ENCODE measurements at places on chromosomes 2 and 18.

- no peak for DNase-seq
These were observed 112.0 kb downstream of the QPCT start for GRCh38 chr2:37456479-37456878.

- DNase-seq: peak; percentile 38
These were observed 93.8 kb downstream of the NRP2 start for GRCh38 chr2:205776139-205776538.

DNA sequence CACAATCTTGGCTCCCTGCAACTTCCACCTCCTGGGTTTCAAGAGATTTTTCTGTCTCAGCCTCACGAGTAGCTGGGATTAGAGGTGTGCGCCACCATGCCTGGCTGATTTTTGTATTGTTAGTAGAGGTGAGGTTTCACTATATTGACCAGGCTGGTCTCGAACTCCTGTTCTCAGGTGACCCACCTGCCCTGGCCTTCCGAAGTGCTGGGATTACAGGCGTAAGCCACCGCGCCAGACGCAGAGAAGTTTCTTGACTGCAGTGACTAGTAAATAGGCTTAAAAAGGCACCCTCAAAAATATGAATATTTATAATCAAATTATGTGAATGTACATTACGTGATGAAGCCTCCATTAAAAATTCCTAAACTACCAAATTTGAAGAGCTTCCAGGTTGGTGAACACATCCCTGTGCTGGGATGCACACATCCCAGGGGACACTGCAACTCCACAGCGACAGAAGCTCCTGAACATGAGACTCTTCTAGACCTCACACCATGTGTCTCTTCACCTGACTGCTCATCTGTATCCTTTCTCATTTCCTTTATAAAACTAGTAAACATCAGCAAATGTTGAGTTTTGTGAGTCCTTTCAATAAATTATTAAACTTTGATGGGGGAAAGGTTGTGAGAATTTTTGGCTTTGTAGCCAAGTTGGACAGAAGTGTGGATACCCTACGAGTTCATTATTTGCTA, 203.3 kb upstream of the SPOPL start:
- DNase-seq: no peak

DNA sequence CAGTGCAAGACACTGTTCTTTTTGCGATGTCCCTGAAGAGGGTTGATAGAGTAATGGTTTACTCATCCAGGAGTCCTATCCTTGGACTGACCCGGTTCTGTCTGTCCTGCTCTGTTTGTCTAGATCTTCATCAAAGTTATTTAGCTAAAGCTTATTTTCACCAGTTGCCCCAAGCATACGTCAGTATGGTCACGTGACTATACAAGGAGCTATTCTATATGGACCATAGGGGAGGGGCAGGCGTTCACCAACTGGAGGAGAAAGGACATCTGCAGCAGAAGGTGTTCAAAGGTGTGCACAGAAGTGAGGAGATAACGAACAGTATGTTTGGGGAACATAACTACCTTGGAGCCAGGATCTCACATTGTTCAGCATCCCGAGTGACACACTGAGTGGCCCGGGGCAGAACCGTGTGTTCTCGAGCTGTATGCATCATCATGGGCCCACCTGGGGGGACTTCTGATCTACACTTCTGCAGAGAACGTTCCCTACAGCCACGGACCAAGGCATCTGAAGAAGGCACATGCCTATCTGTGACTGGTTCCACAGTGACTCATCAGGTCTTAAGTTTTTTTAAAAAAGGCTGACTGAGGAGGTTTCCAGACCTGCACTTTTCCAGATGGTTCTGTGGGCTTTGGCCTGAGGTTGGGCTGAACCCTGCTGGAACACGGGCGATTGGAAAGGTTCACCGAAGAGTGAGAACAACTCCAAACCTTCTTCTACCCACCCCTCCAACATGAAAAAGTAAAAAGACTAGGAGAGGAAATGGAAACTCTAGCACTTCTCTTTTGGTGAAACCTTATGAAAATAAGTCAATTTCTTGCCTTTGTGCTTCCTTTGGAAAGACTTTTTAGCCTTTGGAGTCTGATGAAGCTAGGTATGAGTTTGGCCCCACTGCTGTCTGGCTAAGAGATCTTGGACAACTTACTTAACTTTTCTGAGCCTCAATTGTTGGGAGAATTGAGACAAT, 68.6 kb upstream of the YWHAQ start:
- DNase-seq: no peak

DNA sequence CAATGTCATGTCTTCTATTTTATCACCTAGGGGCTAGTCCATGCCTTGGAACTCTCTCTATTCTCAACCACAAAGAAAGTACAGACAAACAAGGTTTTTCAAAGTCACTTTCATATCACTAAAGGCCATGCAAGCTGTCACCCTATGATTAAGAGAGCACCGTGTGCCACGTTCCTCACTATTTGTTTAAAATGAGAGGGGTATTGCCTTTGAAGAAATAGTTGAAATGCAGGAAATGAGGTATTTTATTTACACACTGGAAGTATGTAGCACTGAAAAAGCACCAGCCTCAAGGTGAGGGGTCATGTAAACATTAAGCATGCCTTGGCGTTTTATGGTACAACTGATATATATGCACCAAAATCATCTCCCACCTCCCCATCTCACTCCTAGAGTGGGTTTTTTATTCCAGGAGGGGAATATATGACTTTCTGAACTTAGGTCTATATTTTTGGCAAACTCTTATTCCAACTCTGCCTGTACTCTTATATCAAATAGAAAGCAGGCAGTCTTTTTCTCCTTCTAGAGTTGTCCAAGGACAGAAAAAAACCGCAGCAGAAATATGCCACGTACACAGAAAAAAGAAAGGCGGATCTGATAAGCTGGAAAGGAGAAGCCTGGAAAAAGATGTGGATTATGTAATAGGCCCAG, 53.5 kb downstream of the VSNL1 start:
- no peak for DNase-seq

- DNase-seq: no peak
These were observed 36.4 kb upstream of the FOSL2 start for GRCh38 chr2:28356095-28356911.

- DNase-seq: no peak
These were observed 124.3 kb downstream of the TMEM17 start for GRCh38 chr2:62381656-62382055.

DNA sequence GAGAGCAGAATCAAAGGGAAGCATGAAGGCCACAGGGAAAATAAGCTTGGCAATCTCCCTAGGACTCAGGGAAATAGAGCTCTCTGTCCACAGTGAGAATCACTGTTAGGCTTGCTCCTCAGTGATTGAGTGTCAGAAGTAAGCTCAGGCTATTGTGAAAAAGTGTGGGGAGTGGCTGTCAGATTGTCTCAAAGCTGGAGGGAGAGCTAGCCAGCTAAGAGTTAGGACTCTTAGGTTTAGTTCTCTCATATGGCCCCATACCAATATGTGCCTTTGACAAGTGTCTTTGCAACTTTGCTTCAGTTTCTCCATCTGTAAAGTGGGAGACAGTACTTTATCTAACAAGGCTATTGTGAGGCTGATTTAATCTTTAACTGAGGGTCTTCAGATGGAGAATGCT, 17.2 kb downstream of the EIF4E2 start:
- no peak for DNase-seq

- no peak for DNase-seq
These were observed 67.0 kb downstream of the LBH start for GRCh38 chr2:30298302-30298701.

DNA sequence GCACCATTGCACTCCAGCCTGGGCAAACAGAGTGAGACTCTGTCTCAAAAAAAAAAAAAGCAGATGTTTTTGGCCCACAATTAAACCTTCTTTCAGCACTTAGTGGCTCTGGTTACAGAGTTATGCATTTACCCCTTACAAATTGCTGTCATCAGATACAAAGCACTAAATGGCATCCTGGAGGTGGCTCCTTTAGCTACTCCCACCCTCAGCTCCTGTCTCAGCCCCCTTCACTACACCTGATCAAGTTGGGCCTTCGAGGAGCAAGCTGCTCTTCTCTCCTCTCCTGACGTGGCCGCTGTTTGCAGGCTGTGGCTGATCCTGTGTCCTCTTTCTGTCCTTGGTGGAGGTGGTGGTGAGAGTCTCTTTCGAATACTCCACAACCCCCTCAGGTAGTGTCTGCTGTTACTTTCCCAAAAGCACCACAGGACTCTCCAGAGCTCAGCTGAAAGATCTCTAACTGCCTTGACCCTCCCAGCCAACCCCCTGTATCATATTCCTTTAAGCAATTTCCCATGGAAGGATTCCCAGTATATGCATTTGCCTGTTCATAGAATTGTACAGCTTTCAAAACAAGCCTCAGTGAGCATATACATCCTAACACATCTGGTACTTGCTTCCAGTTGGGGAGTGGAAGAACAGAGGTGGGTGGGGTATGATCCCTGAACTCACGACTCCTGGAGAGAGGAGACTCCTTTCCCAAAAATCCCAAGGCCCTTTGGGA, 285.9 kb downstream of the CLIP4 start:
- no peak for DNase-seq

DNA sequence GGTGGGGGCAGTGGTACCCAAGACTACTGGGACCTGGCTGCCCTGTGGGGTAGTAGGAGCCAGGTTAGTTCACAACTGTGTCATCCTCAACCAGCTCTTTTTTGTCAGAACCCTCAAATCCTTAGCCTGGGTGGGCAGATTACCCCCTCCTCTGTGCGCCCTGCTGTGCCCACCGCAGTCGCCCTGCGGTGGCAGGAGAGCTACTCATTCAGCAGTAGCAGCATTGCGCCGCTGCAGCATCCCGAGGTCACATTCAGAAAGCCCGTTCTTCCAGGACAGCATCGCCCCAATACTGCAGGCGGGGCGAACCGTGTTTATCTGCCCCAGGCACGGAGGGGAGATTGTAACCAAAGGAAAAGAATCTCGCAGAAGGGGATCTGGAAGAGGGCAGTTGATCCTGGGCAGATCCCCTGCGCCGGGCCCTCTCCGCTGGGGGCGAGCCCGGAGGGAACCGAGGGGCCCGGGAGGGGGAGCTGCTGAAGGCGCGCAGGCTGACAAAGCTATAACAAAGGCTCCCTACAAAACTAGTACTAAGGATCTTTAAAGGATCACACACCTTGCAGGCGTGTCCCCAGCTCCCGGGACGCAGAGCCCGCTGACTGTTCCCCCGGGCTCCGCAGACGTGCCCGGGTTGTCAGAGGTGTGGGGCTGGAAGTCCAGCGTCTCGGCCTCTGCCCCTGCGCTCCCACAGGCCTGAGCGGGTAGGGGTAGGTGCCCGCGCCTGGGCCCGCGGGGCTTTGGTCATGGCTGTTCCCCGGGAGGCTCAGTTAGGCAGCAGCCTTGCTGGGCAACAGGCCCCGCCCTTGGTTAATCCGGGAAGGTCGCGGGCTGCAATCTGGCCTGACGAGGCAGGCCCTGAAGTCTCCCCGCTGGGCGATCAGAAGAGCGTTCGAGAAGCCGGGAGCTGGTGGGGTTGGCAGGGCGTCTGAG, 13.2 kb downstream of the POU3F3 start:
- DNase-seq: no peak

DNA sequence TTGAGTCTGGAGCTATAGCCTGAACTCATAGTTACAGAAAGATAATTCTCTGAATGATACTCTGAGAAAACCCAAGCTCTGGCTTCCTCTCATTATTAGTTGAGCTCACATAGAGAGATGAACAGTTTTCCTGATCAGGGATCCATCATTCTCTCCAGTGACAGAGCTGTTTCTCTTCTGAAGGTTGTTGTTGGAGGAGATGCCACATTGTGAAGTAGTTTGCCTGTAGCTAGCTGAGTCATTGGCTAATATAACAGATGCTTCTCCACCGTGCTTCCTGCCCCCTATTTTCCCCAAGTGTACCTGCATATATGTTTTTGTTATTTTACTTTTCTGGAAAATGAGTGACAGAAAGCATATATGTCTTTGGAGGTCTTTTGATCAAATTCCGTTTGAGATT, 64.6 kb downstream of the OSBPL6 start:
- no peak for DNase-seq

- DNase-seq: no peak
These were observed 60.3 kb upstream of the SP3 start for GRCh38 chr2:174025271-174026121.

DNA sequence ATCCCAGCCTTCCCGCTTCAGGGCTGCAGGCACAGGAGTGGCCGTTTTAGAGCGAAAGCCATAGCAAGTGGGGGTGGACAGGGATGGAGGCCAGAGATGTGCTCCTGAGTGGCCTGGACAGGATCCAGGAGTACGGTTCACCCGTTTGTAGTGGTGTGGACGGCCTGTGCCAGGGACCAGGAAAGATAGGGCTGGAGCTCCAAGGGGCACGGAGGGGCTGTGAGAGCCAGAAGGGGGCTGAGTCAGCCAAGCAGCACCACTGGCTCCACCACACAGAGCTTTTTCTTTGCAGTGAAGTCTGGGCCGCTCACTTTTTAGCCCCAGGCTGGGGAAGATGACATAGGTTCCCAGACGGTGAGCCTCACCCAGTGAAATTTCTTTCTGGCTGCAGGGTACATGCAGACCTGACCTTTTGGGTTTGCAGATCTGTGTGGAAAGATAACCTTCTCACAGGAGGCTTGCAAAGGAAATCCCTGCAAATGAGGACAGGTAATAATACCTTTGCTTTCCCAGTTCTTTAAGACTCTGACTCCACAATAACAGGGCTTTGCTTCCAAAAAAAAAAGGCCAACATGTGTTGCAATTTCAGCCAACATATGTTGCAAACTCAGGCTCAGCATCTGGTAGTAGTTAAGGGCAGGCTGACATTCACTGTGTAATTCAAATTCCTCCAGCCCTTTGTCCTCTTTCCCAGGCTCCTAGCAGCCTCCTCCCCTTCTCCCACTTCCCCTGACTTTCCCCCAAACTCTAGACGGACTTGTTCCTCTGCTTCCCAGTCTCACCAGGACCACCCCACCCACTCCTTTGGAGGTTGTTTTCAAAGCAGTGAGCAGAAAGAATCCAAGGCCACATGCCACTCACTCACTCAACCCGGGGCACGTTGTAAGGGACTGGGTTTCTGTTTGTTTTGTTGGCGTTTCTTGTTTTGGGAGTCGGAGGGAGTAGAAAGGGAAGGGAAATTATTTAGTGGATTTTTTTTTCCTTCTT, 20.3 kb upstream of the LAPTM4A start:
- no peak for DNase-seq

DNA sequence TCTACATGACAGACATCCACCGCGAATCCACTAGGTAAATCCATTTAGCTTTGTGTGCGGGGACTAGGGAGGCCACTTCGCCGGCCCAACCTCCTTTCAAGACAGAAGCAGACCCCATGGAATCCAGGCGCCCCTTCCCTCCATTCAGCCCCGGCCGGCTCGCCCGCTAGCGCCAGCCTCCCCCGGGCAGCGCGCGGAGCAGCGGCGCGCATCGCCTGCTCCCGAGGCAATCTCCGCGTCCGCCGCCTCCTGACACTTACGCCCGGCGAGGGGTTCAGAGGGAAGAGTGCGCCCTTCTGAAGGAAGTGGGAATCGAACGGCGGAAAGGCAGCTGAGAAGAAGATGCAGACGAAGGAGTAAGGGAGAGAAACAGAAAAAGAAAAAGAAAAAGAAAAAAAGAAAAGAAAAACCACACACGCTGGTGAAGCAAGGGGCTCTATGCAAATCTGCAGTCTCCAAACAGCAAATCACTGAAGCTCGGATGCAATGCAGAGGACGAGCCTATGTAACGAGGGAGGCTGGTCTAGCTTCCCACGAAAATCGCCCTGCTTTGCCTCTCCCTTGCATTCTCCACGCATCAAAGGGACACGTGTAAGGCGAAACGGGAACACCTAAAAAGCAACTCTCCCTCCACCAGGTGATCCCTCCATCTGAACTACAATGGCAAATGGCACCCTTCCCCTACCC, 684.4 kb downstream of the NRXN1 start:
- DNase-seq: no peak

Measured in stimulated activated CD4-positive, alpha-beta T cell treated with anti-CD3 and anti-CD28 coated beads, Interleukin-2, amount 100 ng/mL, for 48 hours (primary cell).